ENCODE measurements at places on chromosomes 11 and 22. TPM values are rescaled to one million over a fixed set of nuclear protein-coding genes. Genes with fewer than 3 reads are reported as not detected.

DNA sequence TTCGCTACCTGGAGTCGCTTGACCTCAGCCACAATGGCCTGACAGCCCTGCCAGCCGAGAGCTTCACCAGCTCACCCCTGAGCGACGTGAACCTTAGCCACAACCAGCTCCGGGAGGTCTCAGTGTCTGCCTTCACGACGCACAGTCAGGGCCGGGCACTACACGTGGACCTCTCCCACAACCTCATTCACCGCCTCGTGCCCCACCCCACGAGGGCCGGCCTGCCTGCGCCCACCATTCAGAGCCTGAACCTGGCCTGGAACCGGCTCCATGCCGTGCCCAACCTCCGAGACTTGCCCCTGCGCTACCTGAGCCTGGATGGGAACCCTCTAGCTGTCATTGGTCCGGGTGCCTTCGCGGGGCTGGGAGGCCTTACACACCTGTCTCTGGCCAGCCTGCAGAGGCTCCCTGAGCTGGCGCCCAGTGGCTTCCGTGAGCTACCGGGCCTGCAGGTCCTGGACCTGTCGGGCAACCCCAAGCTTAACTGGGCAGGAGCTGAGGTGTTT lies 12.8 kb downstream of the TSKU start:
- no peak for DNase-seq

- DNase-seq = no peak
These were observed 38.0 kb upstream of the CDON start for GRCh38 chr11:126100716-126101115.

DNA sequence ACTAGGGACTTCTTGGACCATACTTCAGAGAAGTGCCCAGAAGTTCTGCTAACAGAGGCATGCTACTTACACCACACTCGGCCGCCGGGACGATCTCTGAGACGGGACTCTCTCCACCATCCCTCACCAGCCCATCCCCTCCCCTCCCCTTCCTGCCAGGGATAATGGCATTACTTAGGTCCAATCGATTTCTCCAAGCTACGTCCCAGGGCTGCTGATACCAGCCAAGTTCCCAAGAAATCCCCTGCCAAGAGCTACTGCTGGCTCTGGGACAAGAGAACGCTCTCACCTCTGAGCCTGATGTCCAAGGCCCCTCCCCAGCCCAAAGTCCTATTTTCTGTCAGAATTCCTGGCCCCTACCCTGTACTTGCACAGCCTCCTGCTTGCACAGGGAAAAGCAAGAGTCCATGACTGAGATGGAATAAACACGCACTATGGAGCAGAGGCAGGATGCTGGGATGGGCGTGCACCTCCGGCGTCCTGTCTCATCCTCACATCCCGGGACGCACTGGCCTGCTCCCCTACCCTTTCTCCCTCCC lies 42.7 kb downstream of the GDPD5 start:
- DNase-seq = no peak

- no peak for DNase-seq
These were observed 1.5 kb downstream of the MUC2 start for GRCh38 chr11:1076061-1076665.

The APOBEC3H gene
- 0.23 TPM for polyA plus RNA-seq
